ENCODE measurements at places on chromosomes 11 and 22.
A peak's percentile ranks its signal among the peaks of the same experiment; 100 is the strongest.

DNA sequence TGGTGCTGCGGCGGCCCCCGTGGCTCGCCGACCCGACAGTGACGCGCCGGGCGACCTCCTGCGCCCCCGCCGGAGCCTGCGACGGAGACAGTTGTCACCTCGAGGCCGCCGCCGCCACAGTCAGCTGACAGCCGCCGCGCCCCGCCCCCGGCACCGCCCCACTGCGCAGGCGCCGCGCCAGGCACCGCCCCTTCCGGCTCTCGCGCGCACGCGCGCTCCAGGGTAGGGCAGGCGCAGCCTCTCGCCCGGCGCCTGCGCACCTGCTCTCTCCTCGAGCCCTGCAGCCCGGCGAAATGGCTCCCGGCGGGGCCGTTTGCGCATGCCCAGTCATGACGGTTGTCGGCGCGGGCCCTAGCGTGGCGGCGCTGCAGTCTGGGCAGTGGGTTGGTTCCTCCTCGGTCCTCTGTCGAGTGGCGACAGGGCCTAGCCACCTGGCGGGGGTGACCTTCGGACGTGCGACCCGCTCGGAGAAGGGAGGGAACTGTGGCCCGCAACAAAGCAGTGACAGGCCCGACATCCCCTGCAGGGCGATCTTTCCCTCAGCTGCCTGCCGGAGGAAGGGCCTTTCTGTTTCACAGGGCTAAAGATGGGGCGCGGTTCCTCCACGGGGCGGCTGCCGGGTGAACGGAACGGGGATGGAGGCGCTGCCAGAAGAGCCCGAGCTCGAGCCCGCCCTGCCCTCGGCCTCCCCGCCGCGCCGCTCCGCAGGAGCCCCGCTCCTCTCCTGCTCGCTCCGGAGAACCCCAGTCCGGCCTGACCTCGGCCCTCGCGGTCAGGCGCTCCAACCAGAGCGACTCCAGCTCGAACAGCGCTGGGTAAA lies at the start of gene TOLLIP:
TSS of gene TOLLIP (minus strand) at position 135 of the 820 bp plus-strand sequence. CDS start at position 1, 134 bp downstream.
- DNase-seq: peak; percentile 97

- DNase-seq: peak; percentile 91
Measured at GRCh38 chr11:35045236-35045820, 93.6 kb upstream of the CD44 start.

- DNase-seq: no peak
Measured at GRCh38 chr11:3121931-3122774, 43.0 kb downstream of the OSBPL5 start.

DNA sequence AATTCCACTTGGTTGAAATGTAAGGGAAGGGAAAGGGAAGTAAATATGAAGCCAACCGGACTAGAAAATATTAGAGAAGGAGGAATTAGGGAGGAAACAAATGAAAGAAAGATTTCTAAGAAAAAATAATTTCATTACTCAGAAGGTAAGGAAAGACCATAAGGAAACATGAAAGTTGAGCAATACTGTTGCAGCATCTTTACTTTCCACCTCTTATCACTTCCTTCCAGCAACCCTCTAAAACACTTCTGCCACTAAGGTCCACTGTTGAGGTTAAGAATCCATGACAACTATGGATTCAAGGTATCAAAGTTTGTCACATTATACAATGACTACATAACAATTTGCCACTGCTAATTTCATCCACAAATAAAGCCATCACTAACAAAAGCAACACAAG lies 308.6 kb downstream of the DLG2 start:
- no peak for DNase-seq

GRCh38 chr11:94090401-94090800 lies 38.2 kb upstream of the PANX1 start:
- no peak for DNase-seq

DNA sequence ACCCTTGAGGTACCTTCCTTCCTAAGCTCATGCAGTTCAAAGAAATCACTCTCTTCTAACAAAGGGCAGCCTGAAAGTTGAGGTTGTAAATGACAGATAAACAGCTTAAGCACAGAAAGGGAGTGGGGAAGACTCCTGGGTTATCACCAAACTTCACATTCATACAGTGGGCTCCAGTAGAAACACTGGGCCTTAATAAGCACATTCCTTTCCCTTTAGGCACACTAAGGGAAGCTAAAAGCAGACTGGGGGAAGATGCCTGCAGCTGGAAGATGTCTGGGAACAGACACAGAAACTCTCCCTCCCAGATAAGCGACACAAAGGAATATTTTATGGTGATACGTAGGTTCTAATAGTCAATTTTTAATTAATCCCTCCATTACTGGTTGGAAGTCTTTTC lies 350.3 kb upstream of the MPPED2 start:
- DNase-seq: no peak

DNA sequence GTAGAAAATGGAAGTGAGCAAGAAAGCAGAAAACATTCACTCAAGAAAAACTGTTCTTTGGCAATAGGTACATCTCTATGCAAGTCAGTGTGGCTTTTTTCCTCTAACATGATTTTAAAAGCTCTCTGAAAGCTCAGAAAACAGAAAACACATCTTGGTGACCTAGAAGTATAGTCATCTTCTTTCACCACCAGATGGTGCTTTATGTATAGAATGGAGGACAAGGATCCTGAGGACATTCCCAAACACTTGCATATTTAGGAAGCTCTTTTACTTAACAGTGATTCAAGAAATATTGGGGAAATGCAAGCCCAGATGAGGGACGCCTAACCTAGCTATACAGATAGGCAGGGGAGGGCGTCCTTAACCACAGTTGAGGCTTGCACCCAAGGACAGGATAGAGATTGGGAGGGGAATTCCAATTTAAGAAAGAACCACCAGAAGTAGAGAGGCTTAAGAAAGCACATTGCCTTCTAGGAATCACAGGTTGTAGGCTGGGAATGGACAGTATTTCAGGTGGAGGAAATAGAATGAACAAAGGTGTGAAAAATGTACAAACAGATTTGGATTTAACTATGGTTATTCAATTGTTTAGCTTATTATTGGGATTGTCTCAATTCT lies 13.8 kb upstream of the CCDC81 start:
- no peak for DNase-seq

- peak; percentile 30 for DNase-seq
Measured at GRCh38 chr22:37633089-37633624, 6.3 kb upstream of the SH3BP1 start.

DNA sequence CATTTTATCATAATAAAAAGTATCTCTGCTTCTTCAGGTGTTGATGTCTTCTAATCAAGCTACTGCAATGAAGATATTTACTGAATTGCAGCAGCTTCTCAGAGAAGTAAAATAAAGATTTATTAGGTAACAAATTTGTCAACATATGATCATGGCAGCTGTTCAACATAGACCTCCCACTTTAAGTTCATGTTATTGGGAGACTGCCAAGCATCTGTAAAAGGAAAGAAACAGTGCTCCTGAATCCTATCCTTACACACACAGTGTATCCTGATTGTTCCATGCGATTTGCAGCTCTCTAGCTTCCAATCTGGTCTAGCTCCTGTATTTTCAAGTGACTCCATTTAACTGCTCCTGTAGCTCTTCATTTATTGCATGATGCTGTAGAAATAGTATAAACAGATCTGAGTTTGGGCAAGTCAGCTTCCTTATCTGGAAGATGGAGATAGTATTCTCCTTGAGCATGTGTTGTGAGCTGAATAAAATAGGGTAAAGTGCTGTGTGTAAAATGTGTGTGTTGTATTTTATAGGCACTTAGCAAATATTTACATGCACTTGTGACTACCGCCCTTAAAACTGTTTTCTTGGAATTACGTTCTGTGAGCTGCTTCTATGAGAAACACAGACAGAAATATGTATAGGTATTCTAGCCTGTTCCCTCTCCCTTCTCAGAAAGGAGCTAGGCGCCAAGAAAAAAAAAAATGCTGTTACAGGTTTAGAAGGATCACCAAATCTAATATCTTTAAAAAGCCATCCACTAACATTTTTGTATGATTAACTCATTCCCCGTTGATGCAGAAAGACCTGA lies 290.6 kb downstream of the JRKL start:
- no peak for DNase-seq

DNA sequence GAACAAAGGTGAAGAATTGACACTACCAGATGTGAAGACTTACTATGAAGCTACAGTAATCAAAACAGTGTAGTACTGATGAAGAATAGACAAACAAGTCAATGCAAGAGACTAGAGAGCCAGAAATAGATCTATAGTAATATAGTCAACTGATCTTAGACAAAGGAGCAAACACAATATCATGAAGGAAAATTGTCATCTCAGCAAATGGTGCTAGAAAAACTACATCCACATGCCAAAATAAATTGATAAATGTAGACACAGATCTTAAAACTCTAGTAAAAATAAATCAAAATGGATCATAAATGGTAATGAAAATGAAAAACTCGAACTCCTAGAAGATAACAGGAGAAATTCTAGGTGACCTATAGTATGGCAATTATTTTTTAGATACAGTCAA lies 609.5 kb downstream of the NELL1 start:
- DNase-seq: no peak

GRCh38 chr11:43576803-43577521 lies 103.6 kb upstream of the HSD17B12 start:
- no peak for DNase-seq

GRCh38 chr22:39221999-39222686 lies 22.6 kb downstream of the PDGFB start:
- no peak for DNase-seq

GRCh38 chr11:111305162-111305802 lies 6.9 kb downstream of the POU2AF3 start:
- no peak for DNase-seq

DNA sequence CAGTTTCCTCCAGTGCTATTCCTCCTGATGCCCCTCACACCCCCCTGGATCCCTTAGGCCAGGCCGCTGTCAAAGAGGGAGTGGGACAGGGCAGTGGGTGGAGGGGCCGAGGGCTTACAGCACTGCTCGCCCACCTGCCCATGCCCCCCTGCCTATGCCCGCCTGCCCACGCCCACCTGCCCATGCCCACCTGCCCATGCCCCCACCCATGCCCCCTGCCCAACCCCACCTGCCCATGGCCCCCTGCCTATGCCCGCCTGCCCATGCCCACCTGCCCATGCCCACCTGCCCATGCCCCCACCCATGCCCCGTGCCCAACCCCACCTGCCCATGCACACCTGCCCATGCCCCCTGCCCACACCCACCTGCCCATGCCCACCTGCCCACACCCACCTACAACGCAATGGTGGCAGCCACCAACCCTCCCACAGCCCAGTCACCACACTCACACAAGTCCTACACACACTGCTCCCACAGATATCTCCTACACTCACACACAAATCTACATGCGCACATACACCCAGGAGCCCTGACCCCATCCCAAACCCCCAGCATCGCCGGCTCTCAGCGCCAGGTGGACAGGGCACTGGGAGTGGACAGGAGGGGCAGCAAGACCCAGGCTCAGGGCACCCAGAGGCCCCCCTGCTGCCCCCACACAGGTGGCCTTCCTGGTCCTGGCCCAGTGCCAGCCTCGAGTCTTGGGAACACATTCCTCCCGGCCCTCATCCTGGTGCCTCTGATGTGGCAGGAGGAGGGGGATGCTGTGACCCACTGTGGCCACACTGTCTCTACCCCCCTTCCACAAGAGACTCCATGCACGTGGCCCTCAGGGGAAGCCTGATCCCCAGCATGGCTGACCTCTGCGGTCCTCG lies 61.8 kb downstream of the CYTH4 start:
- no peak for DNase-seq

GRCh38 chr11:94791216-94791889 lies 23.2 kb downstream of the AMOTL1 start:
- DNase-seq: no peak

DNA sequence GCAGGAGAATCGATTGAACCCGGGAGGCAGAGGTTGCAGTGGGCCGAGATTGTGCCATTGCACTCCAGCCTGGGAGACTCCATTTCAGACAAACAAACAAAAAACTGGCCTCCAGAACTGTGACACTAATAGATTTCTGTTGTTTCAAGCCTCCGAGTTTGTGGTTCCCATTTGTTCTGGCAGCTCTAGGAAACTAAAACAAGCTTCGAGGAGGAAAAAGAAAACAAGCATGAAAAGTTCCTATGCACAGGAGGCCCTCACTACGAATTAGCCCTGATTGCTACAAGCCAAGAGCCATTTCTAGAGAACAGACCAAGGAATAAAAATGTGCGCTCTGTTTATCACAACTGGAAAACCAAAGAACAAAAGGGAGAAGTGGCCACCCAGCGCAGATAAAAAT lies 47.8 kb upstream of the SHANK2 start:
- no peak for DNase-seq

DNA sequence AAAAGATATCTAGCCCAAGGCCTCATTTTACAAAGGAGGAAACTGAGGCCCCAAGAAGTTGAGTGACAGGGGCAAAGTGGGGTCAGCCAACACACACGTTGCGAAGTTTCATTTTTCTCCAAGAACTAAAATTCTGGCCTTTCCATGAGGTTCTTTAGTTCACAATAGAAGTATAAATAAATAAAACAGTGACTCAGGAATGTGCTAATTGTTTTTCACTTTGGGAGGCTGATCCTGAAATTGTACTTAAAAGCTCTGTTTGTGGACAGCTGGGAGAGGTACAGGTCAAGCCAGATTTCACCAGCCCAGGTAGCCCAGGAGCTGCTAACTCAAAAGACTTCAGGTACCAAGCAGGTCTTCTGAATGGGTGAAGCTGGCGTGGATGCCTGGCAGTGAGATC lies 105.2 kb downstream of the TRAF6 start:
- no peak for DNase-seq

DNA sequence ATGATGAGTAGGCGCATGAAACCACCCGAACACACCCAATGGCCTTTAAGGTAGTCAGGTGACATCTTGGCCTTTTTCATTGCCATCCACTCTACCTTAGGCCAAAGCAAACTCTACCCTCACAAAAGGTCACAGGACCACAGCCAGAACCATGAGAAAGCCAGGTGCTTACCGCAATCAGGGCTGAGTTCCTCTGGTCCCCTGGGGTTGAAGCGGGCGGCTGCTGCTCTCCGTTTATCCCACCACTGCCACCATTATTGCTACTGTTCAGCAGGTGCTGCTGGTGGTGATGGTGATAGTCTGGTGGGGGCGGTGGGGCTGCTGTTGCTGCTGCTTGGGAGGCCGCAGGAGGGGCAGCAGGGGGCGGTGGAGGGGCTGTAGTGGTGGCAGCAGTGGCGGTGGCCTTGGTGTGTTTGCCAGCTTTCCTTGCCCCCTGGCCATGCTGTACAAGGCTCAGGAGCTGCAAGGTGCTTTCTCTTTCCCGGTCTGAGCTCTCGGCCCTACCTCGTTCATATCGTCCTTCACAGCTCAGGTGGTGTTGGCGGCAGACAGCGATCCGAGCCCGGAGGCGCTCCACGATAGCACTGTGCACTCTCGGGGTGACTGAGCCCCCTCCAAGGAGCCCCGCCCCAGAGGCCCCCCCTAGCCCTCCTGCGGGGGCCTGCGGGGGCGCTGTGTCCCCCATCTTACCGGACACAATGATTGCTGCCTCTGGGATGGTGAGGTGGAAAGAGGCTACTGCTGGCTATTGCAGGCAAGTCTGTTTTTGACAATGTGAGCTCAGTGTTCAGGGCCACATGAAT lies 1.6 kb downstream of the MAML2 start:
- DNase-seq: peak; percentile 57

All from CD4-positive, alpha-beta T cell treated with Interleukin-6 at 100 ng/mL for 8 hours (primary cell).